Astrocyte (in vitro differentiated cells and primary cell): ENCODE measurements at places on chromosomes 4 and X. TPM values are rescaled to one million over a fixed set of nuclear protein-coding genes. Genes with fewer than 3 reads are reported as not detected.

The UGT2B7 gene
- 0.25 and 0.55 TPM in 2 replicates for total RNA-seq

- peak; percentile 78 for DNase-seq
These were observed 53.4 kb downstream of the ABCG2 start for GRCh38 chr4:88104902-88105610.

The ANKRD50 gene
- total RNA-seq, result 25.0 and 29.4 TPM in 2 replicates

The OPRPN gene
- not detected in 2 replicates for total RNA-seq

DNA sequence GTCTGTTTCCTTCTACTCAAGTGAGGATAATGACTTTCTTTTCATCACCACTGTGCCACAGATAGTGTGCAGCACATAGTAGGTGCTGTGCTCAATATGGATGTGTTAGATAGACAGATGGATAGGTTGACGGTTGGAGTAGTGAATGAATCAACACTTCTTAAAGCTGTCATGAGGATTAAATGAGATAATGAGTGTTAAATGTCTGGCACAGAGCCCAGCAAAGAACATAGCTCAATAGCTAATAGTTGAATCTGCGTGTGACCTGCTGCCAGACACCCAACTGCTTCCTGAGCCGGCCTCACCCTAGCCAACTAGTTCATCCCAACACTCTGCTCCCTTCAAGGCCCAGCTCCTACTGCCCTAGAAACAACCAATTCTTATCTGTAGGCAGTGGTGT, 67.7 kb upstream of the PJA1 start:
- no peak for DNase-seq

The GYG2 gene
- total RNA-seq, result 15.5 and 16.3 TPM in 2 replicates

- DNase-seq, result no peak
These were observed 252.7 kb downstream of the CENPC start for GRCh38 chr4:67292636-67293035.

- no peak for DNase-seq
These were observed 51.5 kb upstream of the IL13RA2 start for GRCh38 chrX:115068896-115069295.

DNA sequence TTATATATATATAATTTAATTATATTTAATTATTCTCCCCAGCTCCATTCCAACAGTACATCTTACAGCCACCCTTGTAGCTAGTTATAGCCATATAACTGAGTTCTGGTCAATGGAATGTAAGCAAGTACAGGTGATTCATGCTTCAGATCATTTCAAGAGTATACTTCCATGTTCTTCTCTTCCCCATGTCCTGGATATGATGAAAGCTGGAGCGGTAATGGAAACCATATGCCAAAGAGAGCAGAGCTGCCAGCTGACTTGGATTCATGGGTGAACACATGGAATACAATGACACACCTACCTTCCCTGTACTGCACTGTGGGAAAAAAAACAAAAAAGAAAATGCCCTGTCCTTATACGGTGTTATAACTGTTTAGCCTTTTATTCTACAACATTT, 17.5 kb upstream of the CORIN start:
- peak; percentile 68 for DNase-seq

DNA sequence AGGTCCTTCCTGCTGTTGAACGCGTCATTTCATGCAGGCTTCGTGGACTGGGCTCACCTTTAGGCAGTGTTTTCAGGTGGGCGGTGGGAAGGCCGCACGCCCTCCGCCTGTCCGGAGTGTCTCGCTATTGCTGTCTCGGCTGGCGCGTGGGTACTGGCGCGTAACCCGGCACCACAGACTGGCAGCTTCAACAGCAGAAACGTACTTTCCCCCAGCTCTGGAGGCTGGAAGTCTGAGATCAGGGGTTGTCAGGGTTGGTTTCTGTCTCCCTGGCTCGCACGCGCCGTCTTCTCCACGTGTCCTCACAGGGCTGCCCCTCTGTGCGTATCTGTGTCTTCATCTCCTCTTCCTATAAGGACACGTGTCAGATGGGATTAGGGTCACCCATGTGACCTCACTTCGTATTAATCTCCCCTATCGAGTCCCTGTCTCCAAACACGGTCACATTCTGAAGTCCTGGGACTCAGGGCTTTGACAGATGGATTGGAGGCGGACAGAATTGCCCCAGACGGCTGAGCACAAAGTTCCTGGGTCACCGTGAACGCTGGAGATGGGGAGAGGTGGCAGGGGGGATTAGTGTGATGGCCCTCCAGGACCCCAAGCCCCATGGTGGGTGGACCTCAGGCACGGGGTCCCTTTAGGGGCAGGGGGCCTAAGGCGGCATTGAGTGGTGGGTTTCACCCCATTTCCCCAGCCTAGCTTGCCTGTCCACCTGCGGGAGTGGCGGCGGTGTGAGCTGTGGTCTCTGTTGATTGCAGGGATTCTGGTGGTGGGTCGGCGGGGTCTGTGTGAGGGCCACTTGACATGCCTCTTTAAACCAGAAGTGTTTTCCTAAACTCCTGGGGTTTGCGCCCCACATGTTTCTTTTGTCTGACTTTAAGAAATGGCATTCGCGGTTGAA, 83.4 kb upstream of the LRPAP1 start:
- DNase-seq, result no peak

The ZNF732 gene
- total RNA-seq, result 1.2 and 1.4 TPM in 2 replicates

DNA sequence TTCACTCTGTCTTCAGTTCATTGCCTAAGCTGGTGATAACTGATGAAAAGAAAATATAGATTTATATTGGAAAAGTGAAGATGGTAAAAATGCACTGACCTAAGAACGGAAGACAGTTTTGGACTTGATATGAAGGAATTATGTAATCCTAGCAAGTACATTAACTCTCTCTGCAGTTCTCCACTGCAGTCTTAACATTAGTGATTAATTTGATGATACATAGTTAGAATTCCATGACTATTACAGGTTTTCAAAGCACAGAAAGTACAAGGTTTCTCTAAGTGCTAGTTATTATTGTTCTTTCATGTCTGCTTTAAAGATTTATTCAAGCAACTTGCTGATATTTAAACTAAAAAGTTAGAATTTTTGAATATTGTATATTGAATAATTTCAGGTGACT, 1591.7 kb upstream of the ADGRL3 start:
- DNase-seq, result peak; percentile 50
